ENCODE measurements at places on chromosomes 1 and 21.

- DNase-seq, result no peak
Measured at GRCh38 chr21:32712043-32712442, 15.8 kb downstream of the SYNJ1 start.

GRCh38 chr1:109304226-109304920 is 2.4 kb downstream of the MYBPHL start:
- peak; percentile 97 for DNase-seq

DNA sequence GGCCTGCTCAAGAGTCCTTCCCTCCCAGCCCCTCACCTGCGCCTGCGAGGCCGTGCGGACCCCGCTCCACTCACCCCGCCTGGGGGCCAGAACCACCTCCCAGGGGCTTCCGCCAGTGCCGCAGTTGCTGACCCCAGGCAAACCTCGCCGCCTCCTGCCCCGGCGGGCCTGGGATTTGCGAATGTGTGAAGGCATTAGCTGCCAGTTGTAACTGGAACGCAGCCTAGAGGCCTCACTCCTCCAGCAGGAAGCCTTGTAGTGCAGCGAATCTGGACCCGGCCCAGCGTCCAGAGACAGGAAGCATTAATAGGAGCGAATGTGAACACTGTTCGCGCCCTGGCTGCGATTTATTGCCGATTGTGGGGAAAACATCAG is 140.9 kb upstream of the ARHGEF16 start:
- peak; percentile 37 for DNase-seq

- DNase-seq, result no peak
Measured at GRCh38 chr1:113282893-113283285, 107.4 kb upstream of the MAGI3 start.

DNA sequence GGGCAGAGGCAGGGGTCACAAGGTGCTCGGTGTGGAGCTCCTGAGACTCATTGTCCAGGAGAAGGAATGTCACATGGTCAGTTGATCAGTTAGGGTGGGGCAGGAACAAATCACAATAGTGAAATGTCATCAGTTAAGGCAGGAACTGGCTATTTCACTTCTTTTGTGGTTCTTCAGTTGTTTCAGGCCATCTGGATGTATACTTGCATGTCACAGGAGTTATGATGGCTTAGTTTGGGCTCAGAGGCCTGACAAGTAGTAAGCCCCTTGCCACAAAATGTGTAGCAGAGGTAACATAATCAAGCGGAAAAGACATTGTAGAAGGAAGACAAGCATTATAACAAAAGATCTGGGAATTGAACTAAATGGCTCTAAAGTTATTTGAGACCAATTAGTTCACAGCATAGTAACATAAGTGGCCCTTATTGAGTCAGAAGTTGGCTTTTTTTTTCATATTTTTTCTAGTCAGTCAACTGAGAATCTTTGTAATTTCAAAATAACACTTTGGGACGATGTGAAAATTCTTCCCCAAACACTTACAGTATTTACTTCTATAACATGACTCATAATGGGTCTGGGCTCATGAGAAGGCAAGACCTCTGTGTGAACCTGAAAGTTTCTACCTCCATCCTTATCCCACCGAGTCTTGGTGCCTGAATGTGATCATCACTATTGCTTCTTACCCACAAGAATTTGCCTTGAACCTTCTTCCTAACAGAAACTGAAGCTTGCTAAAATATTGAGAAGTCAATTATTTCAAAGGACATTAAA is 137.0 kb upstream of the DPT start:
- DNase-seq, result no peak

DNA sequence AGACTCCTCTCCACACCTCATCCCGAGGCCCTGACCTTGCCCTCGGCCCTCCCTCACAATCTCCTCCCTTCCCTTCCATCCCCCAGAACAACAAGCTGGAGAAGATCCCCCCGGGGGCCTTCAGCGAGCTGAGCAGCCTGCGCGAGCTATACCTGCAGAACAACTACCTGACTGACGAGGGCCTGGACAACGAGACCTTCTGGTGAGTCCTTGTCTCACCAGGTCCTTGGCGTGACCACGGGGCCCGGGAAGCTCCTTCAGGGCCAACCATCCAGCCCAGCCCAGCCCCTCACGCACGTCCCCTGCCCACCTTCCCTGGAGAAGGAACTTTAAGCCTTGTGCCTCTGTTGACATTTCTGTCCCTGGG is 15.6 kb downstream of the PODN start:
- DNase-seq, result no peak

- no peak for DNase-seq
Measured at GRCh38 chr1:163357378-163357777, 35.6 kb downstream of the NUF2 start.

- no peak for DNase-seq
Measured at GRCh38 chr1:216604771-216605170, 118.5 kb downstream of the ESRRG start.

GRCh38 chr1:150799089-150799488 is 9.0 kb downstream of the CTSK start:
- no peak for DNase-seq

- DNase-seq, result no peak
Measured at GRCh38 chr1:174794861-174795260, 204.9 kb upstream of the CACYBP start.

GRCh38 chr1:22208268-22208972 is 65.5 kb upstream of the WNT4 start:
- no peak for DNase-seq

GRCh38 chr1:216549796-216550195 is 126.5 kb upstream of the USH2A start:
- DNase-seq, result no peak

DNA sequence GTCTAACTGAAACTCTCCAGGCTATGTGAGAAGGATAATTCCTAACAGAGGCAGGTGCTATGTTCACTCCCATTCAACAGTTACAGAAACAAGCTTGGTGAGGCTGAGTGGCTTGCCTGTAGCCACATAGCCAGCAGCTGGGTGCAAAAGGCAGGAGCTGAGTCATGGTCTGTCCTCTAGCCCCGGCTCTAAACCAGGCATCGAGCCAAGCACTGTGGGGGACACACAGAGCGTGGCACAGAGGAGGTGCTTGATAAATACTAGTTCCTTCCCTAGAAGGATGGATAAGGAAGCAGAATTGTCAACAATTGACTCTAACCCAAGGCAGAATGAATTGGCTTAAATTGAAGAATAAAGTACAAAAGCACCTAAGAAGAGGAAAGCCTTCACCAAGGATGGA is 10.4 kb upstream of the KCNA2 start:
- DNase-seq, result no peak

GRCh38 chr1:46224966-46225365 is 21.8 kb downstream of the LURAP1 start:
- DNase-seq, result no peak

- DNase-seq, result peak; percentile 83
Measured at GRCh38 chr1:44501047-44501890, 96.2 kb downstream of the RNF220 start.

DNA sequence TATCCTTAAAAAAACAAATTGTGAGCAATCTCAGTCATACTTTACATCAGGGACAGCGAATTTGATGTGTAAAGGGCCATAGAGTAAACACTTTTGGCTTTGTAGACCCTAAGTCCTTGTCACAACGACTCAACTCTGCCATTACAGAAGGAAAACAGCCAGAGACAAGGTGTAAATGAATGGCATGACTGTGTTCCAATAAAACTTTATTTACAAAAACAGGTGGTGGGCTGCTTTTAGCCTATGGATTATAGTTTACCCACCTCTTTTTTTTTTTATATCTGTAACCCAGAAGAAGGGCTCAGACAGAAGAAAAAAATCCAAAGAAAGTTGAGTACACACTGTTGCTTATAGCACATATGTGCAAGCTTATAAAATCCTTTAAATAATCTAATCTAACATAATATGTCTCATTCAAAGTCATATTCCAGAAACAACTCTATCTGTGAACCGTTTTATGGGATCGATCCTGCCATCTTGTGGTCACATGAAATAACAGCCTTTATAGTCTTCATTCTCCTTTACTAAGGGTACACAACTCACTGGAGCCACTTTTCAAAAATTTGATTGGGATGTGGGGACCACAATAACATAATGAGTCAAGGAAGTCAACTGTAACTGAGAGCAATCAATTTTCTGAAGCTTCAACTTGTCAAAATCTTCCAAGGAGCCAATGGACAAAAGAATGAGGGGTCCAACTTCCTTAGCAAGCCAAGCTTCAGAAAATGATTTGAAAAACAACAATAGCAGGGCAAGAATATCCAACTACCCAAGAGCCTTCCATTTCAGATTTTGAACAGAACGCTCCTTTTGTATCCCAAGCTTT is 142.2 kb upstream of the KRTAP19-8 start:
- DNase-seq, result peak; percentile 71

DNA sequence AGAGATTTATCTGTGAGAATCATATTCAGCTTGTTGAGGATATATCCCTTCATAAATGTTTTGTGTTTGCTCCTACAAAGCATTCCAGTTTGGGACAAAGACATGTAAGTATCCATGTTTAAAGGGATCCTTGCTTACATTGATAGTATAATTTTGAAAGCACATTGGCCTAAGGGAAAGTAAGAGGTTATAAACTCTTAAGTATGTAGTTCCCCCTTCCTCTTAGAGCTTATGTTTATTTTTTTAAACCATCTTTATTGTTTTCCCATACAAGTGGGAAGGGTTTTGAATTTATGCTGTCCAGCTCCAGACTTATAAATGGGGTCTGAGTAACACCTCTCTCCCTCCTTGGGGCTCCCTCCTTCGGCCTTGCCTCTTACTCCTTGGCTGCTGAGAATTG is 481.5 kb downstream of the LMO4 start:
- DNase-seq, result no peak

GRCh38 chr1:148386617-148387016 is 96.5 kb downstream of the PPIAL4G start:
- no peak for DNase-seq

GRCh38 chr1:196309386-196309785 is 298.9 kb downstream of the KCNT2 start:
- DNase-seq, result no peak

DNA sequence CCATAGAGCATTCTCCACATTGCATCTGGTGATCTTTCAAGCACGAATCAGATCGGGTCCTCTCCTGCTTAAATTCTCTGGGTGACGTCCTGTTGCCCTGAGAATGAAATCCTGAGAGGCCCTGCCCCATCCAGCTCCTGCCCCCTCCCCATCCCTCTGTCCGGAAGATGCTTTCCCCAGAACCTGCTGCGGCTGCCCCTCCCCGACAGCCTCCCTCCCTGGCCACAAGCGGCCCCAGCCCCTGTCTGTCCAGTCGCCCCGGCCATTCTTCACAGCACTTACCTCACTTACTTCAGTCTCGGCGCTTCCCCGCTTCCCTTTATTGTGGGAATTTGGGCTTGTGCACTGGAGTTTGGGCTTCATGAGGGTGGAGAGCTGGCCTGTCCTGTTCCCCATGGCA is 40.3 kb downstream of the TAS1R2 start:
- DNase-seq, result no peak

- DNase-seq, result no peak
Measured at GRCh38 chr1:50659107-50659662, 235.9 kb upstream of the DMRTA2 start.

DNA sequence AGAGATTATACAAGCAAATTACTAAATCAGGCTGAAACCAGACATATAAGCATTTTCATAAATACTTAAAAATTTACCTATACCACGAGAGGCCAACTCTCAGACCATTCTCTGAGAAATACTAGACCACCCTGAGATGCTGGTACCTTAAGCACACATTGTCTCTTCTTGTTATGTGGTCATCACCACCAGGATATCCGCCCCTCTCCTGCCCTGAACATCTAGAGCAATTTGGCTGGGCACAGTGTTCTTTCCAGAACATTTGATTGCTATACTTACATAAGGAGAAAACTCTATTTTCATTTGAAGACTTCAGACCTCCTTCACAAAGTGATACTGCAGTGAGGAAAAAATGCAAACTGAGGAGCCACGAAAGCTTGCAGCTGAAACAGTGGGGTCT is 36.2 kb upstream of the DUSP10 start:
- DNase-seq, result no peak

GRCh38 chr1:163265547-163265946 is 56.2 kb upstream of the NUF2 start:
- no peak for DNase-seq

DNA sequence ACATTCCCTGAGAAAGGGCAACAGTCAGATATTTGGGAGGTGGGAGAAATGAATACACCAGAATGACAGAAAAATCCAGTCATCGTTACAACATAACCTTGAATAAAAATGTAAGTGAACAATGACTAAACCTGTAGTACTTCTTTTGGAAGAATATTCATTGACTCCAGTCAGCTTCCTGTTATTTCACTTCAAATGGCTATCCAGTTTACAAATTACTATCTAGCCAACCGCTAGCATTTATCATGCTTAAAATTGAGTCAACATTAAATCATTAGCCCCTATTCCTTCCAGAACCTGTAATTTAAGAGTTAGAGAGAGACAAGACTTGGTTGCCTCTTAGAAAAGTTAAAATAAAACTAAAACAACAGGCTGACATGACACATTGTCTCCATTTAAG is 33.6 kb downstream of the WLS start:
- DNase-seq, result no peak

- DNase-seq, result no peak
Measured at GRCh38 chr1:14871218-14871970, 272.9 kb downstream of the KAZN start.

- DNase-seq, result no peak
Measured at GRCh38 chr1:223363057-223363855, 720 bp downstream of the SUSD4 start.

GRCh38 chr1:92503926-92504285 is 17.2 kb upstream of the GFI1 start:
- DNase-seq, result no peak

GRCh38 chr1:69175053-69175452 is 392.7 kb upstream of the LRRC7 start:
- DNase-seq, result no peak

GRCh38 chr1:47901001-47901575 is 96.1 kb downstream of the TRABD2B start:
- no peak for DNase-seq

DNA sequence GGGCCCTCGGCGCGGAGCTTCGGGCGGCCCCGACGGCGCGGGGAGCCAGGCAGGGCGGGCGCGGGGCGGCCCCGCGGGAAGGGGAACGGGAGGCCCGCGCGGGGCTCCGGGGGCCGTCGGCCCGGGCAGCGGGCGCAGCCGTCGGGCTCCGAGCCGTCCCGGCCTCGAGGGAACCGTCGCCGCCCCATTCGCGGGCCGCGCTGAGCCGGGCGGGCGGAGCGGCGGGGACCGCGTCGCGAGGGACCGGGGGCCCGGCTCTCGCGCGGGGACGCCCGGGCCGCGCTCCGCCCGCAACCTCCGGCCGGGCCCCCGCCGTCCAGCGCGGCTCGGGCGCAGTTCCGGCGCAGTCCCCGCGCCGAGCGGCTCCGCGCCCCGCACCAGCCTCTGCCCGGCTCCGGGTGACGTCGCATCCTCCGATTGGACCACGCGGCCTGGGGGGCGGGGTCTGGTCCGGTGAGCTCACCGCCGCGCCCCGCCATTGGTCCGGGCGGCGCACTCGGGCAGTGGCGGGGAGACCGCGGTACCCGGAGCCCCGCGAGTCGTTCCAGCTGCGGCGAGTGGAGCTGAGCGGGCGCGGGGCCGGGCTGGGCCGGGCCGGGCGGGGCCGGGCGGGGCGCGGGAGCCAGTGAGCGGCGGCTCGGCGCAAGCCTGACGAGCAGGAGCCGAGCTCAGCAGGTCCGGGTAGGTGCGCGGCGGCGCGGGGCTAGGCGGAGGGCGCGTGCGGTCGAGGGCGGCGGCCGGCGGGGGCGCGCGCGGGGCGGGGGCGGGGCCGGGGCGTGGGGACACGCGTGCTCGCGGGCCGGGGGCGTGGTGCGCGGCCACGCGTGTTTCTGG is 66.7 kb upstream of the VAMP3 start:
- DNase-seq, result peak; percentile 93

Measured in hippocampal formation (tissue), 2 donors.